ENCODE measurements at places on chromosomes 5 and 9. TPM values are rescaled to one million over a fixed set of nuclear protein-coding genes. Genes with fewer than 3 reads are reported as not detected.

DNA sequence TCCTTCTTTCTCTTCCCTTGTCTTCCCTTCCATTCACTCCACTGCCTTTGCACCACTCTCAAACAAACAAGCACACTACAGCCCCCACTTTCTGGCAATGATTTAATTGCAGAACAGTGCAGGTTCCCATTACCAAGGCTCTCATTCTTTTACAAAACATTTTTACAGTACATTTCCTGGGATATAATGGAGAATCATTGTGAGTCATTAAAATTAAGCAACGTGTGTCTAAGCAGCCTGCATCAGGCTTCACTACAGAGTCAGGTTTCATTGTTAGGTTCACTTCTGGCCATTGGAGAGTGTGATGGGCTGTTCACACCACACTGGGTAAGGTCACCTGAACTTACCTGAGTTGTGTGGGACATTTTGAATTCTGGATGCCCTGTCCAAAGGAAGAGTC is 303.5 kb downstream of the TRIM32 start:
- no peak for DNase-seq

GRCh38 chr5:9046756-9047481 is 499.0 kb downstream of the SEMA5A start:
- DNase-seq = no peak

The PCDHB4 gene
- total RNA-seq = 2.7 TPM

- no peak for DNase-seq
Measured at GRCh38 chr5:22596404-22596970, 256.7 kb downstream of the CDH12 start.

The FAM169A gene
- 14.5 TPM for total RNA-seq

DNA sequence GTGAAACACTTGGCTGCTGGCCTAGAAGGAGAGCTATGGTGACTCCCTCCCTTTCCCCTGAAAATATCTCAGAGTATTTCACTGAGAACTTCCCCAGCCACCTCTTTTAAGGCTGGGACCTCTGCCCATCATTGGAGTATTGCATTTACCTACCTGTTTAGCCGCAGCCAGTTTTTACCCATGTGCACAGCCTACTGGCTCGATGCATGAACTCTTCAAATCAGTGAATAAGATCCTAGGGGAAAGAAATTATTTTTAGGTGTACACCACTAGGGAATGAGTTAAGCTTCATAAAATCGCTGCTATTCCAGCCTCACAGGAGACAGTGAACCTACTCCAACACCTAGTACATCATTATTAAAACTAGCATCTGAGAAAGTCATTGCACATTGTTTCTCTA is 16.8 kb upstream of the FAM174A start:
- no peak for DNase-seq

The ZNF189 gene
- 18.0 TPM for total RNA-seq

GRCh38 chr5:62814991-62815390 is 236.4 kb downstream of the LRRC70 start:
- DNase-seq = no peak

- no peak for DNase-seq
Measured at GRCh38 chr5:60688980-60689379, 11.0 kb downstream of the DEPDC1B start.

DNA sequence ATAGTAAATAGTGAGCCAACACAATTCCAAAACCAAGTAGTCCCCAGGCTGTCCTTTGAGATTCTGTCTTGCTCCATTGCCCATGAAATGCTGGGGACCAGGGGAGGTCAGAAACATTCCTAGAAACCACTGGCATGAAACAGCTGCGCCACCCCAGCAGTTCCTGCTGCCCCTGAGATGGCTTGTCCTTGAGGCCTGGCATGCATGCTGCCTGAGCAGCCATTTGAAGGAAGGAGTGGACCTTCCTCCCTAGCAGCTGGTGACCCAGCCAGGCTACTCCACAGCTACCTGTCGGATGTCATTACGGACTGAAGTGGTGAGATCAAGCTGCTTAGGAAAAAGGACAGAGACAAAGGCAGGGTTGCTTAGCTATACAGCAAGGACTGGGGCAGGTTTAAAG is 260.6 kb downstream of the DENND1A start:
- no peak for DNase-seq

DNA sequence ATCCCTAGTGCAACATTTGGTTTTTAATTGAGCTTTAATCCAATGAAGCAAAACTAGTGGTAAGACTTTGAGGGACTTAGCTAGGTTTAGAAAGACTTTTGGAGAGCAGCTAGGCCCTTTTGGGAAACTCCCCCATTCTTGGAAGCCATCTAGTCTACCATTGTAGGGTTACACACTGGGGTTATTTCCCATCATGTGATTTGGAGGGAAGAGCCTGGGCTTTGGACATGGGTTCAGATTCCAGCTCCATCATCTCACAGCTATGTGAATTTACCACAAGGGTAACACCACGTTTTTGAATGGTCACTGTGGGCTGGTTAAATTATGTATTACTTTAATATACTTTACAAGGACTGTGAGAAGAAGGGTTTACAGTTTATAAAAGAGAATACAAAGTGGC is 18.3 kb upstream of the TNFSF15 start:
- no peak for DNase-seq

The FBLL1 gene
- total RNA-seq = 3.3 TPM

DNA sequence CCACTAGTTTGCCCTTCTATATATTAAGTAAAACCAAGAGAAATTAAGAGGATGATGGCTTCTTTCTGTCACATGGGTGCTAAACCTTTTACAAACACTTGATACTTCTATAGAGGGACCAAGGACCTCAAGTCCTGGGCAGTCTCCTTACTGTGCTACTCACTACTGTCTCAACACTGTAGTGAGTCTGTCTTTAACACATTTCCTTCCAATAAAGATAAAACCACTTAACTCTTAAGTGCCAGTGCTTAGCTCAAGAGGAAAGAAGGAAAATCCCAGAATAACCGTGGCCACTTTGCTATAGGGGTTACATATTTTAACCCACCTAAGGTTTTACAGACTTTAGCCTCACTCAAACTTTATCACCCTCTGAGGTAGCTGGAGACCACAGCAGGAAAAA is 4.4 kb upstream of the GRPEL2 start:
- DNase-seq = no peak

DNA sequence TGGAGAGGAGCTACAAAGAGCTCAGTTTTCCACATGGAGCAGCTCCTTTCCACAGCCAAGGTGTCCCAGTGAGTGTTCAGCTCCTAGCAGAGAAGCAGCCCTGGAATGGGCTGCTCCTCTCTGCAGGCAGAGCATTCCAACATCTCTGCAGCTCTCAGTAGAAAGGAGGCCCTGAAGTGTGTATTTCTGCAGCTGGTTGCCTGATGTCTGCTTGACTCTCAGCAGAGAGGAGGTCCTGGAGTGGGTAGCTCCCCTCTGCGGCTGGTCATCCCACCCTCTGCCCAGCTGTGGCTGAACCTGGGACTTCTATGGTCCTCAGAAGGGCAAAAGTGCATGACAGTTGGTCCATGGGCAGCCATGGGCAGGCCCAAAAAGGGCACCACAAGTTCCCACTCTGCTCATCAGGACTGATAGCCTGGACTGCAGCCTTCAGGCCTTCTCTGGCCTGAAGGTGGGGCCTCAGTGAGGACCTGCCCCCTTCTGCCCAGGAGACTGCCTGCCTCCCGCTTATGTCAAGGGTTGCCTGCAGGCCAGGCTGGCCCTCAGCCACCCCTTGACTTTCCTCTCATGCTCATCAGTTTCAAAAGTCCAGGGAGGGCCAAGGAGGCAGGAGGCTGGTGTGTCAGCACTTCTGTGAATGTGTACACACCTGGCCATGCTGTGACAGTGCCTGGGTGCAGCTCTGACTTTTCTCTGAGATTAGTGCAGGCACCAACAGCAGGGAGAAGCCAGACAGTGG is 605.9 kb upstream of the FAM174A start:
- no peak for DNase-seq

The PAEP gene
- total RNA-seq = not detected

DNA sequence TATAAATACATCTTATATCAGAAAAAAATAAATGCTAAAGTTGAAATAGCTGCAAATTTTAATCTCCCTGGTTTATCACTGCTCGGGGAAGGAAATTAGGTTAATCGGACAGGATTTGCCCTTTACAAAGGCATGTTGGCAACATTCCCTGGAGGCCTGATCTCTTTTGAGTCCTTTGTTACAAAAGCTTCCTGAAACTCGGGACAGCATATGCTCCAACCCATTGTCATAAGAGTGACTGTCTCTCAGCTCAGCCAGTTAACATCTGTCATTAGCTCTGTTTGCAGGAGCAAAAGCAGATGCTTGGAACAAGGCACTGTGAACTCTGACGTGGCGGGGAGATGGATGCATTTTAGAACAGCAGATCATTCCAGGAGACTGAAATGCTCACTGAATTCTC is 80.6 kb downstream of the MYO10 start:
- DNase-seq = no peak

The MARCHF3 gene
- 4.9 TPM for total RNA-seq

The C5orf58 gene
- not detected for total RNA-seq

The ROR2 gene
- 7.4 TPM for total RNA-seq

- DNase-seq = no peak
Measured at GRCh38 chr9:3361116-3361515, 164.7 kb downstream of the RFX3 start.

The PTGR1 gene
- total RNA-seq = 75.4 TPM

- no peak for DNase-seq
Measured at GRCh38 chr5:72101828-72102227, 5.4 kb upstream of the MAP1B start.

The DMRT3 gene
- 0.74 TPM for total RNA-seq

- no peak for DNase-seq
Measured at GRCh38 chr9:134993996-134994720, 76.4 kb upstream of the FCN1 start.

The INSL4 gene
- 0.29 TPM for total RNA-seq
